ENCODE measurements at places on chromosomes 2 and 18.

- DNase-seq = no peak
Measured at GRCh38 chr2:127065940-127066318, 41.0 kb downstream of the BIN1 start.

DNA sequence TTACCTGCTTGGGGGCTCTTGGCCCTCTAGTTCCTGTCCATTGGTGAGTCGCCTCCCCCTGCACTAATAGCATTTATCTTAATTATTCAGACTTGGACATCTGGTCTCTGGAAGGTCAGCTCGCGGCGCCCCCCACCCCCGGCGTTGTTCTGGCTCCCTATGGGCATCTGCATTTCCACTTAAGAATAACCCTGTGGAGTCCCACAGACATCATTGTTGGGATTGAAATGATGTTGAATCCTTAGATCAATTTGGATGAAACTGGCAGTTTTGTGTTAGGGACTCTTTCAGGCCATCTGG, 313.8 kb upstream of the HS6ST1 start:
- no peak for DNase-seq

DNA sequence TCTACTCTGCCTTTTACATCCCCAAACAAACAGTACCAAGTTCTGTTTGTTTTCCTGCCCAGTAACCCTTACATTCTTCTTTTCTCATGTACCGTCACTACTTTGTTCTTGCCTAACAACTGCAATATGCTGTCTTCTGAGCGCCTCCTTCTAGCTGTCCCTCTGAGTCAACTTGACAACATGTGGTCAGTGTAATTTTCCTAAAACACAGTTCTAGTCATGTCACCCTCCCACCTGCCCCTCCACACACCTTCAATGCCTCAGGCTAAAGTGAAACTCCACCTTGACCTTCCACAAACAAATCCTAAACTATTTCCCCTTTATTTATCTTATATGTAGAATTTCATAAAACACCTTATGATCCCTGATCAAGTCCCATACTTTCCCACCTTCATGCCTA, 124.6 kb upstream of the CD302 start:
- DNase-seq = no peak

GRCh38 chr18:74514860-74515495, 18.8 kb downstream of the CNDP2 start:
- DNase-seq = no peak

DNA sequence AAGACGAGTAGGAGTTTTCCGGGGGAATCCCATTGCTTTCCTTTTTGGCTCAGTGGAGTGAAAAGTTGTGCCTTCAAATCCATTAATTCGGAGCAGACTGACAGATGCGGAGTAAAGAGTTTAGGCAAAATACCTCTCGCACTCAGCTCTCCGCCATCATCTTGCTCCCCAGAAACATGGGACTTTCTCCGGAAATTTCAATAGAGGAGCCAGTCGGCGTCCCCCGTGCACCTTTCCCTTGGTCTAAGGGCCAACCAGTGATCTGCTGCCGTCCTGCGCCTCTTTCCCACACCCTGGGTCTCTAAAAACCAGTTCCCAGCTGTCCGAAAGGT, 318 bp downstream of the TYW5 start:
- no peak for DNase-seq

DNA sequence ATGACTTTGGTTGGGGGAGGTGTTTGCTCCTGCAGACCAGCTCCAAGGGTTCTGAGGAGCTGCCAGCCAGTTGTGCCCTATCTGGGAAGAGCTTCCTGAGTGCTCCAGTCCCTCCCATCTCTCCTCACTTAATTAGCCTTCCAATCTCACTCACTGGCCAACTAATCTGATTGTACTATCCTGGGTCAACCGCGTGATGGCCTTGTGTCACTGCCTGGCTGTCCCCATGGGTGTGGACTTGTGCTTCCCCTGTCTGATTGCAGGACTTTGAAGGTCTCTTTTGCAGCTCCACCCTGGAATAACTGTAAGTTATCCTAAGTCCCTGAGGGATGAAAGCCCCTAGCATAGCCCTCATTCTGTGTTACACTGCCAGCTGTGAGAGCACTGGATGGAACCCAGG, 65.0 kb downstream of the SLC4A5 start:
- DNase-seq = no peak

GRCh38 chr2:41605311-41605710, 442.5 kb upstream of the PKDCC start:
- DNase-seq = no peak

GRCh38 chr2:259789-260331, 4.0 kb downstream of the SH3YL1 start:
- DNase-seq = no peak

DNA sequence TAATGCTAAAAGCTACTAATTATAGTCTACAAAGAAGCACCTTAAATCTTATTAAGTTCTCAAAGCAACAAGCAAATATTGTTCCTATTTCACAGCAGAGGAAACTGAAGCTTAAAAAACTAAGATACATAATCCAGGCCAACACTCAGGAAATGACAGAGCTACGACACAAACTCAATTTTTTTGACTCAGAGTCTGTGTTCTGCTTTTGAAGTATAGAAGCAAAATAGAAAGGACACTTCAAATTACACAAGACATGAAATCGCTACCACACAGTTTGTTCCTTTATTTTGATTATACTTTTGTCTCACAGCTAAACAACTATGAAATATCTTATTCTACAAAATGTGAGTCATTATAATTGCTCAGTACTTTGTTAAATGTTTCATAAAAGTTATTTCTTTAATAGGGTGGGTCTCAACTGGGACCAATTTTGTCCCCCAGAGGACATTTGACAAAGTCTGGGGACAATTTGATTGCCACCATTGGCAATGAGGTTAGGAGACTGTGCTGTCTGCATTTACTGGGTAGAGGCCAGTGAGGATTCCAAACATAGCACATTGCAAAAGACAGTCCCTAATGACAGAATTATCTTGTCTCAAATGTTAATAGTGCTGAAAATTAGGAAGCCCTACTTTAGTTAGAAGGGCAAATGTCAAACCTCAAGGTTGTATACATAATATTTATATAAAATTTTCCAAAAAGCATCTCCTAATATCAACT, 101.5 kb upstream of the GRB14 start:
- DNase-seq = no peak

GRCh38 chr18:10047237-10047636, 133.4 kb downstream of the VAPA start:
- DNase-seq = no peak

Data from cortex of kidney (tissue), 1 donor.